ENCODE measurements at places on chromosomes 5 and 9.

GRCh38 chr9:89603767-89604665 is 796 bp upstream of the GADD45G start:
- DNase-seq: peak; percentile 68

DNA sequence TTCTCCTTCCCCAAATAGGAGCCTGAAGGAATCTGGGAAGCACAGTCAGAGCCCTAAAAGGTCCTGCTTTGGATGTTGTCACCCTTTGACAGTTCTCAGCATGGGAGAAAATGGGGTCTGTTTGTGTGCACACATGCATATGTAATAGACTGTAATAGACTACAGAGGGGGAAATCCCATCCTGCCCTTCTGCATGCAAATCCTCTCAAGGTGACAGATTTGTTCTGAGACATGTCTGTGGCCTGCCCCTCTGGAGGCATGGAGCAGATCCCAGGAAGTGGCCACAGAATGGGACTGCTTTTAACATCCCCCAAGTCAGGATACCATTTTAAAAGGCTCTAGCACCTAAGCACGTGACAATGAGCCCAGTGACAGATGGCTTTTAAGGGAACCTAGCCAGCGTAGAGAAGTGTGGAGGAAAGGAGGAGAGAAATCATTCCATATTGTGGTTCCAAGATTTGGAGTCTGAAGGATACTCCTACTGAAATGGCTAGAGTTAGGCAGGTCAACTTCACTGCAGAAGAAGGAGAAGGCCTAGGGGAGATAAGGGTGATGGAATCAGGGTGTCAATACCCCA is 483.5 kb downstream of the SPOCK1 start:
- no peak for DNase-seq

DNA sequence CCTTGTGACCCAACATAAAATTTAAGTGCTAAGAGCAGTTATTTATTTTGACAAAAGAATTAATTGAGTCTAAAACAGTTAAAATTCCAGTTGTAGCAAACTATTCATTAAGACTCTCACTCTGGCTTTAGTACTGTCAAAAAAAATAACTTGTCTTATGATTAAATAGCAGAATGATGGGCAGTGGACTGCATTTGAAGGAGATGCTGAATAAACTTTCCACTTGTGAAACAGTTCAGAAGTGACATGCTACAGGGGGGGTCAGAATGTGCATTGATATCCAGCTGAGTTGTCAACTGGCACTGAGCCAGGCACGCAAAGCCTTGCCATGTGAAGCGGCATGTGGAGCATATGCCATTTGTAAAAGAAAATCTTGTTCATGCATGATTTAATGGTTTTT is 76.0 kb downstream of the FCHO2 start:
- DNase-seq: no peak

DNA sequence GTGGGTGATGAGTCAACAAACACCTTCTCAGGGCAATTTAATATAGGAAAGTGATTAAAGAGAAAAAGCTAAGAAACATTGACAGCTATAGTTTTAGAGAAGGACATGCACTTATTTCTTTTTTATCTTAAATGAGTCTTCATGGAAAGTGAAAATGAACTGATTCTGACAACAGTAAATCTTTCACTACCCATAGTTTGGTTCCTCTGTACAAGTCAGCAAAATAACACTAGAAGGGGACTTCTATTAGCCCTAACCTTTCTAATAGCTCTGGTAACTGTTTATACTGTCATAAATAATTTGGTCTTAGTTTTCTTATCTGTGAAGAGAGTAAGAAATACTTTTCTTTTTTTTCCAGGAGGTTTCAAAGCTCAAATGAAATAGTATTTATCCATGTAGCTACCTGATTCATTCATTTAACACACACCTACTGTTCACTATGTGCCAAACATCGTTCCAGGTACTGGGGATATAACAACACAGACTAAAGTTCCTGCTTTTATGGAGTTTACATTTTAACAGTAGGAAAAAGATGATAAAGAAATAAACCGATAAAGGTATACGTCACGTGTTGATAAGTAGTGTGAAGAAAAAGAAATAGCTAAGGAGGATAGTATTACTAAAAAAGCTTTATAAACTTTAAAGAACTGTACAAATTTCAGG is 148.2 kb downstream of the PCSK1 start:
- no peak for DNase-seq

- no peak for DNase-seq
These were observed 61.1 kb upstream of the SV2C start for GRCh38 chr5:76021936-76022584.

GRCh38 chr9:29773676-29774075 is 2200.4 kb upstream of the C9orf72 start:
- no peak for DNase-seq

GRCh38 chr5:132849347-132849746 is 16.9 kb downstream of the GDF9 start:
- no peak for DNase-seq

DNA sequence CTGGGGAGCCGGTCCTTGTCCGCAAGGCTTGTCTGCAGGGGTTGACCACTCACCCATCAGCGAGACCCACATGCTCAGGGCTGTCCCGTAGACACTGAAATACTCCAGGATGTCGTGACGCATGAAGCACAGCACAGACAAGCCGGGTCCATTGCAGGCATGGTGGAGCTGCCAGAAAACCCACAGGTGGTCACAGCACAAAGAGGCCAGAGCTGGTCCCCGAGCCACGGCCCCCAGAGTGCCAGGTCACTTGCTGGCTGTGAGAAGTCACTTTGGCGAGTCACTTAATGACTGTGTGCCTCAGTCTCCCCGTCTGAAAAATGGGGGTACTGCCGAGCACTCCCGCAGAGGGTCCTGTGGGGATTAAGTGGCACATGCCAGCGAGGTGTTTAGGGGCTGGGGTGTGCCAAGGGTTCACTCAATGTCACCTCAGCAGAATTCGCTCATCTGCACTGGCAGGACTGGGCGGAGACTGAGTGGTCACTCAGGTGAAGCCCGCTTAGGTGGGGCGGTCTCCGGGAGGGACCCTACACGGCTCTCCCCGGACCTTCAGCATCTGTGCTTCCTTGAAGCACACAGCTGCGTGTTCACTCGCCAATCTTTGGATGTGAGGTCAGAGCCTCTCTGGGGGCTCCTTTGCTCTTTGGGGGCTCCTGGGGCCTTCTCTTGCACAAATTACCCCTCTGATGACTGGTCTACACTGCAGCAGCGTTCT is 4.5 kb downstream of the MYMK start:
- no peak for DNase-seq

DNA sequence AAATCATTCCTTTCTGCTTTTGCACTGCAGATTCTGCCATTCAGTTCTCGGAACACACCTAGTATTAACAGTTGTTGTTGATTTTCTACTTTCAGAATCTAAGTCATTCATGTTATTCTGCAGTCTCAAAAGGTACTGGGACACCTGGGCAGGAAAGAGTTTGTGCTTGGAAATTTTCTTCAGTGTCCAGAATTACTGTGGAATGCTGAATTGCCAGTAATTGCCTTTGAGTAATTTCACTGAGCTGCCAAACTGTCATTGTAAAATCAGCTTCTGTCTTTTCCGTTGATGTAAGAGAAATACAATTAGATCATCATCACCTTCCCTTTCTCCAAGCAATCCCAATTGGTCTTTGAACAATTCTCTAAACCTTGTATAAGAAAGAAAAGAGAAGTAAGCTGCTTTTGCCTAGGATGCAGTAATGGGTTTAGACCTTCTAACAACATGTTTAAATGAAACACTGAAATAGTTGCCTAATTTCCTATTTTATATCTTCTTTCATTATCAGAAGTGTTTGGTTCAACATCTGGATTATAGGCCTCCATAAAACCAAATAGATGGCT is 75.7 kb upstream of the TGFBR1 start:
- DNase-seq: no peak

- DNase-seq: no peak
These were observed 260.3 kb downstream of the TMEM167A start for GRCh38 chr5:82816926-82817325.

GRCh38 chr9:133443982-133444381 is 15.8 kb upstream of the CACFD1 start:
- DNase-seq: no peak

GRCh38 chr5:177606071-177607051 is 6.4 kb downstream of the B4GALT7 start:
- no peak for DNase-seq

GRCh38 chr5:42807722-42808447 is 3.8 kb downstream of the SELENOP start:
- no peak for DNase-seq

DNA sequence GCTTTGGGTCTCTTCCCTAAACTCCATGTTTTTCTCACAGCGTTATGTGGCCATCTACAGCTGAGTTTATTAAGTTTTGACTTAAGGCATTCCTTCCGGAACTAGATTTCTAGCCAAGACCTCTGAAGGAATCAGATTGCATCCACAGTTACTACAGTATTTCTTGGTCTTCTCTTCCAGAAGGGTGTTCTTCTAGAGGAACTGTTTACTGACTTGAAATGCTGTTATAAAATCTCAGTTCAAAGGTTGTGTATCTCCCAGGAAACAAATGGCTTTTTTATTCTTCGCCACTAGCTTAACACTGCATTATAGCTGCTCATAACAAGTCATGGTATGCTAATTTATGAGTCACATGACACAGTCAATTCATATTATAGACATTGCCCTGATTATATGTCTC is 55.3 kb upstream of the RAD23B start:
- no peak for DNase-seq

DNA sequence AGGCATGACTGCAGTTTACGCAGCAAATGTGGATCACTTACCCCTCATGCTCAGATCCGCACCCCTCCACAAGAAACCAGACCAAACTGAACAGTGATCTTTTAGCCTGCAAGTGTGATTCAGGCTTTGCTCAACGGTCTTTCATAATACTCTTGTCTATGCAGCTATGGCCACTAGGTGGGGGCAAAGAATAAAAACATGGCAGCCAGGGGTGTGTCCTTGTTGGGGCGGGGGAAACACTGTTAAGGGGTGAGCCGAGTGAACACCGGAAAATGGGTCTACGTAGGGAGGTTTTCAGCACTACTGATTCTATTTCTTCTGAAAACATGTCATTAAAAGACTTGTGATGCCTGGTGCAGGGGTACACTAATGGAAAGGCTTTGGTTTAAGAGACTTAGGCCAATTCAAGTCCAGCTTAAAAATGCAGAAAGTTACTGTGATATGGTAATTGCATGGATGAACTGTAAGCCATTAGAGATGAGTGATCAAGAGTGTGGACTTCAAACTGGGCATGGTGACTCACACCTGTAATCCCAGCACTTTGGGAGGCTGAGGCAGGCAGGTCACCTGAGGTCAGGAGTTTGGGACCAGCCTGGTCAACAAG is 49.9 kb upstream of the GPR151 start:
- peak; percentile 45 for DNase-seq

DNA sequence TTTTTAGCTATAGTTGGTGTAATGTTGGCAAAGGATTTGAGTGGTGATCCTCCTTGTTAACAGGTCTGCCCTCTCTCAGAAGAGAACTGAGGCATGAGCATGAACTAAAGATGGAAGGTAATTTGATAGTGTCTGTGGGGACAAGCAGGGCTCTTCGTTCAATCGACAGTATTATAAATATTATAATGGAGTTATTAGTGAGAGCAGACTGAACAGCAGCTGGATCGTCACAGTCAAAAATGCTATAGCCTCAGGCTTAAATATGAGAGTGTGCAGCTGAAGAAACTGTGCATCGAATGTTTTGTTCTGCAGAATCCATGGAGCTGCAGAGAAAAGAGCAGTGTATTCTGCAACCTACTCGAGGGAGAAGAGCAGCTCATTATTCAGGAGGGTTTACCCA is 757.3 kb downstream of the DNAH5 start:
- no peak for DNase-seq

DNA sequence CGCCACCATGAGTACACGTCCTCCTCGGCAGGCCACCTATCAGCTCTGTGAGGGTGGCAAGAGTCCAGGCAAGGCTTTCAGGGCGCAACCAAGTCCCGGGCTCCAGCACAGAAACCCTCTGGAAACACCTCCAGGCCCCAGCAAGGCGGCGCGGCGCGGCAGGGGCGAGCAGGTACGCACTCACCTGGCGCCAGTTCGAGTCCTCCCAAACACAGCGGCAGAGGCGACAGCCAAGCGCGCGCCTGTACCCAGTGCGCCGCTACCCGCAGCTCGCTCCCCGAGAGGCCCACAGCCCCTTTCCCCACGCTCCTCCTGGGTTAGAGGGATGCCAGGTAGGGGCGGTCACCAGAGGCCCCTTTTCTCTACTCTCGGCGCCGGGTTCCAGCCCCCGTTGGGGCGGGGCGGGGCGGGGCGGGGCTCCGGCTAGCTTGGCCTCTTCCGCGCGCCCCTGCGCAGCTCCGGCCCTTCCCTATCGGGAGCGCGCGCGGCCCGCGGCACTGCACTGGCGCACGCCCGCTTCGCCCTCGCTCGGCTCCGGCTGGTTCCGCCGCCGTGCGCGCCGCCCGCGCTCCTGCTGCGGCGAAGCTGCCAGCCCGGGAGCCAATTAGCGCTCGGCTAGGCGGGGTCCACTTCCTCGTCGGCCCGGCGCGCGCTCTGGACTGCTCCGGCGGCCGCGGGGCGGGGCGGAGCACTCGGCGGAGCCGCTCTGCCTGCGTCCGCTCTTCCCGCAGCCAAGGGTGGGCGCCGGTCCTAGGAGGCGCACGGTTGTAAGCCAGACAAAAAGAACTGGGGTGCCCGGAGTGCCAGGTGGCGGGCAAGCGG is at the start of the genes NMRK1 and OSTF1:
TSS of gene NMRK1 (minus strand) at position 332 of the 822 bp plus-strand sequence. CDS start 5,040 bp downstream, outside the sequence.
TSS of gene OSTF1 (plus strand) at position 691 of the 822 bp plus-strand sequence. CDS start 179 bp downstream, outside the sequence.
- DNase-seq: peak; percentile 92

GRCh38 chr9:137851516-137852267 is 25.9 kb upstream of the CACNA1B start:
- DNase-seq: no peak

DNA sequence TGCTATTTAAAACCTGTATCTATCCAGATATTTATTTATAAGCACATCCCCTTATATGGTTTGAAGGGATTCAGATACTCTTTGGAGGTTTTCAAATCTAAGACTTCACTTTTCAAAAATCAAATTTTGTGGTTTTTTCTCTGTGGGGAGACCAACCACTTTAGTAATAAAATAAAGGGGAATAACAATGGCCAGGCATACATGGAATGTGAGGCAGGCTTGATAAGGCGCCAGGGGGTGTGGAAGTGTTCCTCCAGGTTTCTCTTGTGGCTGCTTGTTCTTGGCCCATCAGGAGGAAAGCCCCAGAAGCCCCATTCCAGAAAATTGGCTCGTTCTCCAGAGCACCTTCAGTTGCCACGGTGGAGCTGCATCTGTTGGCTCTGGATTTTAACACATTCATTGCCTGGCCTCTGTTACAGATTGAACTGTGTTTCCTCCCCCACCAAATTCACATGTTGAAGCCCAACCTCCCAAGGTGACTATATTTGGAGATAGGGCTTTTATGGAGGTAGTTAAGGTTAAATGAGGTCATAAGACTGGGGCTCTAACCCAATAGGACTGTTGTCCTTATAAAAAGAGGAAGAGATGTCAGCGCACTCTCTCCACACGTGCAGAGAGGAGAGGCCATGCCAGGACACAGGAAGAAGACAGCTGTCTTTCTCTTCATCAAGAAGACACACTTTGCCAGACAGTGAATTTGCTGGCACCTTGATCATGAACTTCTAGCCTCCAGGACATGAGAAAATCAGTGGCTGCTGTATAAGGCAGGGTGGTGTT is 195.9 kb downstream of the TMEM38B start:
- no peak for DNase-seq

DNA sequence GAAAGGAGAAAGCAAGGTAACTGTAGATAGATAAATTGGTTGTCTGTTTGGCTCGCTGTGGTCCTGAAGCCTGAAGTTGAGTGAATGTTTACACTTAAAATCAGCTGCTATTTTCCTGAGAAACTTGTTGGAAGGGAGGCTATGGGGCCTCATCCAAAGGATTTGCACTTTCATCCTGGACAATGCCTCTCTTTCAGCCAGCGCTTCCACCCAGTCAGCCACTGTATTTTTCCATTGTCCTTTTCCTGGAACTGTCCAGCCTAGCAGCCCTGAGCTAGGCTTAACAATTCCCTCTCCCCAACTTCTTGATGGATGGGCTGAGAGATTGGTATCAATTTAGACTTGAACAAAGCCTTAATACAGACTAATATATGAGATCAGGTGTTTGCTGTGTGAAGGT is 429.2 kb downstream of the DMAC1 start:
- no peak for DNase-seq
